Activated CD4-positive, alpha-beta T cell treated with anti-CD3 and anti-CD28 coated beads for 36 hours (primary cell): ENCODE measurements at places on chromosomes 3 and 15. TPM values are rescaled to one million over a fixed set of nuclear protein-coding genes. Genes with fewer than 3 reads are reported as not detected.
A peak's percentile ranks its signal among the peaks of the same experiment; 100 is the strongest.

DNA sequence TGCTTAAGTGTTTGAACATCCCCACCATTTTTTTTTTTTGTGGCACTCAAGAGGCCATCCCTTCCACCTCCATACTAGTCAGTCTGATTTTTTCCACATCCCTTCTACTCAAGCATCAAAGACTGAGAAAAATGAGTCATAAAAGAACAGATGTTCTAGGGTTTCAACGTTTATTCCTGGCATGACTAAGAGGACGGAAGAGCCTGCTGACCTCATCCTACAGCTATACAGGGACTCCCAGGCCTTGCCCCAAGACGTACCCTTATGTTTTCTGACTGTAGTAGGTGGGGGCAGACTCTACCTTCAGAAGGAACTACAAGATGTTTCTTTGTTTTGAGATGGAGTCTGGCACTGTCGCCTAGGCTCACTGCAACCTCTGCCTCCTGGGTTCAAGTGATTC, 3.3 kb upstream of the ITPKA start:
- peak; percentile 68 for DNase-seq

DNA sequence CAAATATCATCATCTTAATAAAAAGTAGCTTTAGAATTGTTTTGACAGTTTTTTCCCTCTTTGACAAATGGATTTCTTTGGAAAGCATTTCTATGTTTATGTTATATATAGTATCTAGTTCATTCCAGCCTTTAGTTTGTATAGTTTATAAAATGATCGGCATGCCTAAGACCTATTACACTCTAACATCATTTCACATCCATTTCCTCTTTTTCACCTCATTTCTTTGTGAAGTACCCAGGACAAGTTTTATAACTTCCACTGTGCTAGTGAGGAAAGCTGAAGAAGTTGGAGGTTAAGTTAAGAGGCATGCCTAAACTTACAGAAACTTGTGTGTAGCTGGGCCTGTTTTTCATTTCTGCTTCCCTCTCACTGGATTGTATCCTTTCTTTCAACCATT, 178.4 kb downstream of the TP63 start:
- DNase-seq: no peak

DNA sequence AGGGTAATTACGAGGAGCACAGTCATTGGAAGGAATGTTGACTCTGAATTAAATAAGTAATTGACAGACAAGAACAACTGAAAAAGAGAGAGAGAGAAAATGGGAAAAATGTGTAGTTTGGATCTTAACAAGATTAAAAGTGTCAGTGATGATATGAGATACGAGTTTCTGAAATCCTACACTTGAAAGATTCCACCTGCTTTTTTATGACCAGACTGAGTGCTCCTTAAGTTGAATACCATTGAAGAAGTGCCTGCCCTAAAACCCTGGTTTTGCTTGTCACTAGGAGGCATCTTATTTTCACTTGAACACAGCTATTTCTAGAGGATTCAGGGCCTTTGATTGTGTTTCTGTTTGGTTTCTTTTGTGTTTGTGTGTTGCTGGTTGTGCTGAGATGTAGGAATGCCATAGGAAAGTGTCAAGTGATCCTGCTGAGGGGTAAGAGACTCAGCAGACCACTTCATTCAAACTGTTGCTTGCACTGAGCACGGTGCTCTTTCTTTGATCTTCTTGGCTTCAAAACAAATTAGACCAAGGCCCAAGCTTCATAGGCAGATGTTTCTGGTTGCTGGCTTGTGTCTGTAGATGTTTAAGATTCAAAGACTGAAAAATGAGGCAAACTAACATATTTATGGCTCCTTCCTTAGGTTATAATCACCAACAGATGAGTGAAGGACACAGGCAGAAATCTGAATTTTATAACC, 17.2 kb upstream of the ABHD10 start:
- DNase-seq: no peak

The NME9 gene
- 0.65 TPM for total RNA-seq

- DNase-seq: no peak
These were observed 31.4 kb upstream of the ABHD5 start for GRCh38 chr3:43659250-43659880.

The GOLGA8S gene
- total RNA-seq: not detected

DNA sequence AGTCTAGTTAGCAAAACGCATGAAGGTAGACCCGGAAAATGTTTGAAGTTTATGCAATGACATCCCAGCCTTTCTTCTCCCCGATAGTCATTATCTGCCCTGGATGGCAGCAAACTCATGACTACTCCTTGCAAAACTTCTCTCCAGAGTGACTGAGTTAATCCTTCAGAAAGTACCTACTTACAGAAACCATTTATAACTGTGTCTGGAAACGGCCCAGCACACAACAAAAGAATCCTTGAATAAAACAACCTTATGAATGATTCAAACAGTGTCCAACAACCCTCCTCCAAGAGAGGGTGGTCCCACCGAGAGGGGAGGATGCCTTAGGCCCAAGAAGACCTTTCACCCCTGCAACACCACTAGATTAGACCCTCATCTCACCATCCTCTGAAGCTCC, 14.2 kb downstream of the ST8SIA2 start:
- DNase-seq: no peak

The CCR4 gene
- 62.2 TPM for total RNA-seq

DNA sequence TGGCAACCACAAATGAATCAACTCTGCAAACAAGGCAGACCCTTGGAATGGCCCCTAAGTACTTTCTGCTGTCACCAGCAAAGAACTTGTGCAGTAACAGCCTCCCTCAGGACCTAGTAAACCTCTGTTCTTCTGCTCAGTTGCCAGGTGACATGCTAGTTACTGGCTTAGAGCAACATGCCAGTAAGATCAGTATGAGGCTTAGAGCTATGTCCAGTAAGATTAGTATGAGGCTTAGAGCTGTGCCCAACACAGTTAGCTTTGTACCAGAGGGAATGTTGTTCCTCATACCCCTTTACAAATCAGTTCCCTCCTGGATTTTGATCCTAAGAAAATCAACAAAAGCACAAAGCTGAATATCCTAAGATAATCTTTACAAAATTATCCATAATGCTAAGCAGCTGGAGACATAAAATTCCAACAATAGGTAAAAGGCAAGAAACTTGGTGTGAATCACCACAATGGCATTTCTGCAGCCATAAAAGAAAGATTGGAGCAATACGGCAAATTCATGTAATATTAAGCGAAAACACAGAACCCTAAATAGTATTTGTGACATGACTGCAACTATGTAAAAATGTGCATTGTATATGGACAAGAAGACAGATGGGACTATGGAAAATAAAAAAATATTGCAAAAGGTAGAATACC, 107.3 kb upstream of the LPP start:
- DNase-seq: no peak

The CHRNA5 gene
- 6.5 TPM for total RNA-seq

The CX3CR1 gene
- 0.14 TPM for total RNA-seq

- DNase-seq: no peak
These were observed 979 bp downstream of the CCDC71 start for GRCh38 chr3:49164983-49165720.

- peak; percentile 61 for DNase-seq
These were observed 423 bp downstream of the TKT start for GRCh38 chr3:53255423-53255774.

DNA sequence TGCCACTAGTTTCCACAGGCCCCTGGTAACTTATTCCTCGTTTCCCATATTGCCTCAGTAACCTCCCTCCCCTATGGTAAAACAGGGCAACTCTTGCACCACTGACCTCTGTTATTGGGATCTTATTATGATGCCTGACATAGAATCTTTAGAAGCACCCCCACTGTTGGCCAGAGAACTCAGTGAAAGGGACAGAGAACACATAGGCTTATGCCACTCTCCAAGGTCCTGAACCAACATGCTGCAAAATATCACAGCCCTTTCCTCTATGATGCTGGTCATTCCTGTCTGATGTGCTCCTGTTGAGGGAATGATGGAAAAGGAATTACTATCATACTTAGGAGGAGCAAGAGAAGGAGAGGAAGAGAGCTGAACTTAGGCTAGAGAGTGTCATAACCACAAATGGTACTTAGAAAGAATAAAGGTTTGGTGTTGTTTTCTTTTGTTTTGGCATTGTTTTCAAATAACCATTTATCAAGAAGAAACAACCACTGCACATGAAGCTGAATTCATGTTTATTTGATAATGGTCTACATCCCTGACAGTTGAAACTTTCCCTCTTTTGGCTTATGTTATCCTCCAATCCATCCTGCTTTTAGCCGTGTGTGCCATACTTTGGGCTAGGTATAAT, 330.2 kb downstream of the EPHB1 start:
- DNase-seq: peak; percentile 10

GRCh38 chr3:64316971-64317370, 91.7 kb upstream of the PRICKLE2 start:
- DNase-seq: no peak

The GOLGA6L7 gene
- total RNA-seq: not detected

The ADGRG7 gene
- not detected for total RNA-seq

DNA sequence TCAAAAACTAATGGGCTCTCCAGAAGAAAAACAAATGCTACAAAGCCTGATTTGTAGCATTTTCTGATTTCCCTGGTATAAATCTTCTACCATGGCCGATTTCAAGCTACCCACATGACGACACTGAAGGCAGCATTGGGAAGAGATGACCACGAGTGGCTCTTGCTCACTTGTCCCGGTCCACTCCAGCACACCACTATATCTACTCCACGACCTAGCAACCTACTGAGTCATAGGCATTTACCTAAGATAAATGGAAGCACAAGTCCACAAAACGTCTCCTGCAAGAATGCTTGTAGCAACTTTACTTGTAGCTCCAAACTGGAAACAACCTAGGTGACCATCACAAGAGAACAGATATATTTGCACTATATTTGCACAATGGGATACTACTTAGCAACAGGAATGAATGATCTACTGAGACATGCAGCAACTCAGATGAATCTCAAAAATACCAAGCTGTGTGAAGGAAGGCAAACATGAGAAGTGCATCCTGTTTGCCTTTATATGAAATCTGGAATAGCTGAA, 60.8 kb upstream of the HES1 start:
- DNase-seq: no peak

The CD47 gene
- total RNA-seq: 104 TPM

The ERICH6 gene
- not detected for total RNA-seq

GRCh38 chr3:31167666-31168065, 273.2 kb upstream of the GADL1 start:
- DNase-seq: no peak

- DNase-seq: no peak
These were observed 149.9 kb downstream of the SST start for GRCh38 chr3:187520027-187520945.

GRCh38 chr3:20038699-20039465, 1.4 kb upstream of the KAT2B start:
- DNase-seq: no peak

The FBXL22 gene
- total RNA-seq: 0.61 TPM

DNA sequence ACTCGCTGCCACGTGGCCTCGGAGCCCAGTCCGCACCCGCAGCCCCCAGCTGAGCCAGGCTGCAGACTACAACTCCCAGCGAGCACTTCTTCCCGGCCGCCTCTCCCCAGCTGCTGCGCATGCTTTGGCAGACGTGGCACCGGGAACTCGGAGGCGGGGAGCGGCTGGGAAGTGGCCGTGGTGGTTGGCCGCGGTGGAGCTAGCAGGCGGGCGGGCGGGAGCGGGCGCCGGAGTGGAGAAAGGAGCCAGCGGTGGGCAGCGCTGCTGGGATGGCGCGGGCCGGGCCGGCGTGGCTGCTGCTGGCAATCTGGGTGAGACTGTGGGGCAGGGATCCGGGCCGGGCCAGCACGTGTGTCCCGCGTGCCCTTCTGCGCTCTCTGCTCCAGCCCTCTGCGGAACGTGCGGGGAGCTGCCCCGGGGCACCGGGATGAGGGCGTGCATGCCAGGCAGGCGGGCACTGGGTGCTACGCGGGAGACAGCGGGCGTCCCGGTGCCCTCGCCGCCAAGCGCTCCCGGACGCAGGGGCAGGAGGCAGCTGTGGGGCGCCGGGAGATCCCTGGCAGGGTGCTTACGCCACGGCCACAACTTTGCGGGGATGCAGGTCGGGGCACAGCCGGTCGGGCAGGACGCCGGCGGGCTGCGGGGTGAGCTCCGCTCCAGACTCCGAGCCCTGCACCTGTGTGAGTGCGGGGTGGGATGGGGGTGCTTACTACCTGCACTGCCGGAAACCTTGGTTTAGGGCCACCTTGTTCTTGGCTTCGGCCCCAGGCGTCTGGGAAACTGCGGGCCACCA, at the start of gene PDIA5:
Gene PDIA5 (plus strand): TSS at position 130 of the 793 bp plus-strand sequence. CDS start 140 bp downstream, at position 270.
- peak; percentile 87 for DNase-seq

- DNase-seq: no peak
These were observed 350.4 kb downstream of the CLSTN2 start for GRCh38 chr3:140285380-140285779.

- DNase-seq: no peak
These were observed 164.6 kb upstream of the TSC22D2 start for GRCh38 chr3:150243466-150243865.

DNA sequence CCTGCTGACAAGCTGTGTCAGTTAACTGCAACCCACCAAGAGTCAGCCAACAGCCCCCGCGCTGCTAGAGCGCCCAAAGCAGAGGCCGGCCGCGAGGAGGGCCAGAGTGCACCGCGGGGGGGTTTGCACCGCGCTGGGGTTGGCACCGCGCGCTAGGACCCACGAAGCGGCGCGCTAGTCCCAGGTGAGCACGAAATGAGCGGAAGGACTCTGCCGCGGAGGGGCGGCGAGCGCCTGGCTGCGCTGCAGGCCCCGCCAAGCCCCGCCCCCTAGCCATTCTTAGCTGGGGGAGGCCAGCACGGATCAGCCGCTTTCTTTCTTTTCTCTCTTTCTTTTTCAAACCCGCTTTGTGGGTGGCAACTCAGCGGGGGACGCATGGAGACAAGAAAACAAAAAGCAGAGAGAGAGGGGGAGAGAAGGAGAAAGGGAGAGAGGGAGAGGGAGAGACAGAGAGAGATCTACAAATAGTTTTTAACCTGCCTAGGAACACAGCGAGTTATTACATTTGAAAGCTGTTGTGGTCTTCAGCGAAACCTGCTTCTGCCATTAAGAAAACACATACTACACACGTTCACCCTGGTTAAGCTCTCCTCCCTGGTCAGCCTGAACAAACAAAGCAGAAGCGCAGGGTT, 6.9 kb upstream of the FOXB1 start:
- DNase-seq: peak; percentile 84

GRCh38 chr15:64621056-64621455, 154.3 kb downstream of the RBPMS2 start:
- DNase-seq: no peak

GRCh38 chr15:84992157-84992944, 10.7 kb downstream of the PDE8A start:
- DNase-seq: peak; percentile 72

DNA sequence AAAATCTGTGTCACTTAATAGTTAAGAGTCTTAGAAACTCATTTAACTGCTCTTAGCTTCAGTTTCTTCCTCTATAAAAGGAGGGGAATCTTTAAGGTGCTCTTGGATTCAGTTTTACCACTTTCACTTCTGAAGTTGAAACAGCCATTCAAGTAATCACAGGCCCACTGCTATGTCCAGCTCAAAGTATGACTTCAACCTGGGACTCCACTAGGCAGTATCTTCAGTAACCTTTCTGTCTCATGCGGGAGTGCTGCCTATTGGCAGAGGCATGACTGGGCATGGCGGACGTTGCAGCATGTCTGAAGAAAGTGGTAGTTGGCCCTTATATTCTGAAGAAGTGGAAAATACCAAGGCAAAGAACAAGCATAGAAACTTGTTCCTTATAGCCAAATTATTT, 92.3 kb downstream of the DHX30 start:
- no peak for DNase-seq

GRCh38 chr15:80989081-80989517, 520 bp downstream of the MESD start:
- no peak for DNase-seq

The TRPM1 gene
- not detected for total RNA-seq

GRCh38 chr3:37765591-37766488, 95.8 kb upstream of the CTDSPL start:
- no peak for DNase-seq

The FSTL1 gene
- total RNA-seq: 0.83 TPM
